ENCODE measurements at places on chromosomes 13 and 19. TPM values are rescaled to one million over a fixed set of nuclear protein-coding genes. Genes with fewer than 3 reads are reported as not detected.

The UBE2L5 gene
- 0.05 TPM for total RNA-seq

The C19orf67 gene
- not detected for total RNA-seq

The ZNF681 gene
- 1.9 TPM for total RNA-seq

The ZNF675 gene
- total RNA-seq, result 19.9 TPM

The BICRA gene
- 3.8 TPM for total RNA-seq

The ZNF888 gene
- total RNA-seq, result 2.7 TPM

The FCGBP gene
- total RNA-seq, result 0.19 TPM

The IL11 gene
- total RNA-seq, result 27.7 TPM

The CCDC70 gene
- not detected for total RNA-seq

The TINCR gene
- total RNA-seq, result 0.24 TPM
